ENCODE measurements at places on chromosomes 6 and 20. TPM values are rescaled to one million over a fixed set of nuclear protein-coding genes. Genes with fewer than 3 reads are reported as not detected.
A peak's percentile ranks its signal among the peaks of the same experiment; 100 is the strongest.

GRCh38 chr6:90596967-90597539 is 10.2 kb upstream of the MAP3K7 start:
- peaks cover 10% of the 10 kb centered on the region for H3K27me3 ChIP-seq
- H3K4me1 ChIP-seq: no peaks in the 10 kb centered on the region
- H3K4me3 ChIP-seq: no peak overlapping the region
- DNase-seq: no peak
- H3K36me3 ChIP-seq: no peaks in the 10 kb centered on the region
- no peak overlapping the region for H3K27ac ChIP-seq

SCRT2 gene
- 0.01 TPM for polyA plus RNA-seq

PRRT1 gene
- 5.3 TPM for polyA plus RNA-seq

GRCh38 chr6:14863902-14864850 is 381.7 kb upstream of the JARID2 start:
- no peak for DNase-seq
- H3K4me1 ChIP-seq: peaks cover 3% of the 10 kb centered on the region
- H3K4me3 ChIP-seq: no peak overlapping the region
- H3K27ac ChIP-seq: no peak overlapping the region
- H3K36me3 ChIP-seq: no peaks in the 10 kb centered on the region

FAM184A gene
- polyA plus RNA-seq: 13.8 TPM

- H3K4me3 ChIP-seq: no peak overlapping the region
- peak; percentile 68 for DNase-seq
- H3K36me3 ChIP-seq: no peaks in the 10 kb centered on the region
- H3K27ac ChIP-seq: no peak overlapping the region
Measured at GRCh38 chr6:136647363-136647852, 97.2 kb upstream of the MAP7 start.

- no peak overlapping the region for H3K4me3 ChIP-seq
- DNase-seq: no peak
- H3K36me3 ChIP-seq: no peaks in the 10 kb centered on the region
- H3K4me1 ChIP-seq: no peaks in the 10 kb centered on the region
- no peaks in the 10 kb centered on the region for H3K27me3 ChIP-seq
Measured at GRCh38 chr6:20302702-20303251, 90.5 kb upstream of the MBOAT1 start.

GRCh38 chr6:155265843-155266535 is 2.2 kb downstream of the CLDN20 start:
- no peaks in the 10 kb centered on the region for H3K27me3 ChIP-seq
- H3K36me3 ChIP-seq: peaks cover 9% of the 10 kb centered on the region
- H3K4me1 ChIP-seq: no peaks in the 10 kb centered on the region
- H3K4me3 ChIP-seq: no peak overlapping the region

MARCKS gene
- 97.6 TPM for polyA plus RNA-seq
